ENCODE measurements at places on chromosomes 2 and 18.

DNA sequence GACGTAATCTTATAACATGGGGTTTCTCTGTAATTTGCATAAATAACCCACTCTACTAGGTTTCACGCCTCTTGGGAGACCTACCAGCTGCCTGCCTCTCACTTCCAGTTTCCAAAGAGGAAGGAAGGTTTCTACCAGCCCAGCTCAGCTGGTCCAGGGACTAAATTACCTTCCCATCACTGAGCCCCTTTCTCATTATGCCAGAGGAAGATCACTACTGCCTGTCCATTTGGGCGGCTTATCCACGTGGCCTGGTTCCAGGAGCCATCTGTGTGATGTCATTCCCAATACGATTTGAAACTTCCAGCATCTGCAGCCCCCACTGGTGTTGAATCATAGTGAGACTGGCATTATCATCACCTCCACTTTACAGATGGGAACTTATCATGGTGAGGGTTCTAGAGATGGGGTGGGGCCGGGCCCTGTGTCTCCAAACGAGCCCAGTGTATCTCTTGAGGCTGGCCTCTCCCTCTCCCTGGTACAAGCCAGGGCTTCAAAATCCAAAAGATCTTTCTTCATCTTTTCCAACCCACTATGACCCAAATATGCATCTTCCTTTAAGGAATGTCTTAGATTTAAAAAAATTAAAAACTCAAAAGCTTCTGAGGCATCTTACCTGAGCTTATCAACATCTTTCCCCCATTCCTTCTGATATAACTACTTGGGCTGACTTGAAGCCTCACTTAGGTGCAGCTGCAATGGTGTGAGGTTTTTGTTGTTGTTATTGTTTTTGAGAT lies 140.8 kb downstream of the DDX1 start:
- no peak for DNase-seq

GRCh38 chr2:238910751-238911351 lies 63.0 kb downstream of the TWIST2 start:
- DNase-seq, result no peak

- DNase-seq, result no peak
Observed at GRCh38 chr18:61892683-61893308, at the start of gene RNF152. TSS of gene RNF152 (minus strand) at chr18:61893007. CDS start at chr18:61816463, 76,544 bp downstream.

GRCh38 chr18:21341141-21341540 lies 99.1 kb downstream of the GREB1L start:
- DNase-seq, result no peak

DNA sequence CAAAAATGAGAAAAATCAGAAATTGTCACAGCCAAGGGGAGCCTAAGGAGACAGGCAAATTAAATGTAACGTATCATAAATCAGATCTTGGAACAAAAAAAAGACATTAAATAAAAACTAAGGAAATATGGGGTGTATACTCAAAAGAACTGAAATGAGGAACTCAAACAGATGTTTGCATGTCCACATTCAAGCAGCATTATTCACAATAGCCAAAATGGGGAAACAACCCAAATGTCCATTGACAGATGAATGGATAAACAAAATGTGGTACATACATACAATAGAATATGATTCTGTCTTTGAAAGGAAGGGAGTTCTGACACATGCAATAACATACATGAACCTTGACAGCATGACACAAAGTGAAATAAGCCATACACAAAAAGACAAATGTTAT lies 155.8 kb upstream of the KLF7 start:
- no peak for DNase-seq

DNA sequence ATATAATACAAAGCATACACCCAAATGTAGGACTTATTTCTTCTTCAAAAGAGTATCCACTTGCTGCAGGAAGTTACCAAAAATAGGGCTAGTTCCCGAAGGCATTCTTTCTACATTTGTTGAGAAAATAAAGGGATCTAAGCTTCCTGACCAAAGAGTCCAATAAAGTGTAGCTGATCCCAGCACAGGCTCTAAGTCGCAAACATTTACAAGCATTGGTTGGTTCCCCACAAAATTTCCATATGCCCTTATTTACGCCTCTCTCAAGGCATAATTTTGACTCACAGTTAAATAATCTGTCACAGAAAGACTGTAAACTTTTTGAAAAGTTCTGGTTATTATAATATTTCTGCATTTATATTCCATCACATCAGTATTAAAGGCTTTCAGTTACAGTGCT lies 1520.1 kb upstream of the ZEB2 start:
- DNase-seq, result no peak

- no peak for DNase-seq
Observed at GRCh38 chr2:111701266-111701665, 182.7 kb downstream of the ANAPC1 start.

- DNase-seq, result no peak
Observed at GRCh38 chr2:26861610-26862224, 13.8 kb downstream of the DPYSL5 start.

DNA sequence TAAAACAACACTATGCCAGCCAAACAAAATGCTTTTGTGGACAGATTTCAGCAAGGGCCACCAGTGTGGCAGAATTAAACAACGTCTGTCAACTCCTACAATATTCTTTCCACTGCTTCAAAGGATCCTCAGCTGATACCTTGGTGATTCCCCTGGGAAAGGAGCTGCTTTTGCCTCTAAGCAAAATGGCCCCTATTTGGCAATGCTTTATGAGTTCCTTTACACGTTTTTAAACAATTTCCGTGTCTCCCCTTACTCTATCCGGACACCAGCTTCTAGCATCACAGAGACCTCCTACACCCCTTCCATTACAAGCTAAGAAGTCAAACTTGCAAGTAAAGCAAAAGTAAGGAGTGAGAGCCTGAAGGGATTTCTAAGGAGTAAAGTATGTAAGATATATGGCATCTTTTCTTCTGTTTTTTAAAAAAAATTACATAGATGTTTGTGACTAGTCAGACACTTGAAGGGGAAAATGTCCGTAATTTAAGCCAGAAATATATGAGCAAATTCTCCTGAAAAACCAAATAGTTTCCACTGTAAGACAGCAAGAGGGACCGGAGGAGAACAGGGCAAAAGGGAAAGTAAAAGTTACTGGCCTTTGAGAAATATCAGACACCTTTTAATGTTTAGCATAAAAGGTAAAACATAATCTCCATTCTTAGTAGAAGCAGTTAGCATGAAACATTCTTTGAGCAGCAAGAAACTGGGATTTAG lies 1.9 kb downstream of the SOS1 start:
- DNase-seq, result no peak

DNA sequence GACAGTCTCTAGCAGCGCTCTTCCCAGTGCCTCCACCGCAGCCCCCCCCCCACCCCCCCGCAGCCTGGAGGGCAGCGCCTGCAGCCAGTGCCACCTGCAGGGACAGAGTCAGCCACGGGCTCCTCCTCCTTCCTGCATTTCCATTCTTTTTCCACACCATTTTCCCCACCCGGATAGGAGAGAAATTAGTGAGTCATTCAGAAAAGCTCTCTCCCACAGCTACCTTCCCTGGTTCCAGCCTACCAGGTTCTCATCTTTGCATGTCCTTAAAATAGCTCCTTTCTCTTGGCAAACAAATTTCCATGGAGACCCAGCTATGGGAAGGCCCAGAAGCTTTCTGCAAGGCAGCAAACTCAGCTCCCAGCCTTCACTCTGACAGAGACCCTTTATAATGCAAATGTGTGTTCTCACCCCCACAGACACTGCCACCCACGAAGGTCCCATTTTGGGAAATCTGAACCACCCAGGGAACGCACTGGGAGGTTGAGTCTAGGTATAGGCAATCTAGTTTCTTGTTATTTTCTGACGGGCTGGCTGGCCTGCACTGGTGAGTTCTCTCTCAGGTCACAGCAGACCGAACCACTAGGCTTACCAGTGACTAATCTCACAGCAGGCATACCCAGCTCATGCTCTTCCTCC lies 41.8 kb upstream of the ATG16L1 start:
- DNase-seq, result no peak

GRCh38 chr2:236688157-236688556 lies 118.5 kb downstream of the ACKR3 start:
- no peak for DNase-seq

GRCh38 chr18:22999212-22999611 lies 66.1 kb downstream of the RBBP8 start:
- DNase-seq, result no peak

GRCh38 chr2:133884739-133885381 lies 316.6 kb upstream of the NCKAP5 start:
- DNase-seq, result no peak

- no peak for DNase-seq
Observed at GRCh38 chr18:76981396-76981968, 151.1 kb downstream of the MBP start.

DNA sequence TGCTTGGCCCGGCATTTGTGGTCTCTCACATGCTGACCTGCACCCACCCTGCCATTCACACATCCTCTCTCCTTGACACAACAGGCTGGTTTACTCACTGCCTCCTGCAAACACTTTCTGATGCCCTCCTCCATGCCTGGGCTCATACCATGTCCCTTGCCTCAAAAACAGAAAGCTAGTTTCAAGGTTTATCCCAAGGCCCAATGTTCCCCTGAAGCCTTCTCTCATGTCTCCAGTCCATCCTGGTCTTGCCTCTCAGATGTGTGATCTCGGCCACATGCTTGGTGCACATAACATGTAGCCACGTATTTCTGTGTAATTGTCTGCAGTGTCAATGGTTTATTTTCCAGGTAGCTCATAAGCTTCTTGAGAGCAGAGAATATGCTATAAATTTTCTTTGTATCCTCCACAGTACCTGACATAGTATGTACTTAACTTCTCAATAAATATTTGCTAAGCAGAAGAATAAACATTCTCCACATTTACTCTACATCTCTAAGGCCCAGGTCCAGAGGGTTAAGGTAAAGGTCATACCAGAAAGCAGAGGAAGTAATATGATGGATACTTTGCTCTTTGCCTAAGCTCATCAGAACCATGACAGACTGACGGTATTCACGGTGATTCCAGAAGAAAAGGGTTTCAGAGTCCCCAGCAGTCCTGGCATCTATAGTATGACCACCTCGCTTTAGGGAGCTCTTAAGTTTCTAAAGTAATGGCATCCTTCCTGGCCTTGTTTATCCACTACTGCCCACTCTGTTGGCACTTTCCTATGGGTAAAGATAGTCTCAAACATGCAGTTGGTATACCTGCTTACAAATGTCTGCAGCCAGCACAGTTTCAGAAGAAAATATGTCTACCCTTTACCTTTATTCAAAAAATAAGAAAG lies 163.4 kb upstream of the ZFP36L2 start:
- DNase-seq, result no peak

DNA sequence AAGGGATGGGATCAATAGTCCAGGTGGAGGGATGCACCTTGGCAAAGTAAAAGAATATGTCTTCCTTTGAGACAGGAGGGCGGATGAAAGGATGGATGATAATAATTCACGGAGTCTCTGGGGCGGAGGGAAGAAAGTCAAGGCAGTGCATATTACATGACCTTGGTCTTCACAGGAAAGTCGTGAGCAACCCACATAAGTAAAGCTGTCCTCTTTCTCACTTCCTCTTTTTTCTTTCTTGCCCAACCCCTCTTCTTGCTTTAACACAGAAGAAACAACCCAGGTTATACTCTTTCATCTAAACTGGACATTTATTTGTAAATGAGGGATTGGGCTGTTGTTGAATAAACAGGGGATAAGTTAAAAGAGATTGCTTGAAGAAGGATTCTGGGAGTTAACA lies 168.7 kb upstream of the SKOR2 start:
- DNase-seq, result no peak

All from activated naive CD4-positive, alpha-beta T cell treated with anti-CD3 and anti-CD28 coated beads, Interleukin-2, amount 50 U/mL, for 72 hours (primary cell).